CD4-positive, alpha-beta T cell treated with Interleukin-4 for 1 hour (primary cell): ENCODE measurements at places on chromosomes 5 and 9.

- DNase-seq, result no peak
These were observed 42.4 kb upstream of the NR4A3 start for GRCh38 chr9:99779277-99779676.

DNA sequence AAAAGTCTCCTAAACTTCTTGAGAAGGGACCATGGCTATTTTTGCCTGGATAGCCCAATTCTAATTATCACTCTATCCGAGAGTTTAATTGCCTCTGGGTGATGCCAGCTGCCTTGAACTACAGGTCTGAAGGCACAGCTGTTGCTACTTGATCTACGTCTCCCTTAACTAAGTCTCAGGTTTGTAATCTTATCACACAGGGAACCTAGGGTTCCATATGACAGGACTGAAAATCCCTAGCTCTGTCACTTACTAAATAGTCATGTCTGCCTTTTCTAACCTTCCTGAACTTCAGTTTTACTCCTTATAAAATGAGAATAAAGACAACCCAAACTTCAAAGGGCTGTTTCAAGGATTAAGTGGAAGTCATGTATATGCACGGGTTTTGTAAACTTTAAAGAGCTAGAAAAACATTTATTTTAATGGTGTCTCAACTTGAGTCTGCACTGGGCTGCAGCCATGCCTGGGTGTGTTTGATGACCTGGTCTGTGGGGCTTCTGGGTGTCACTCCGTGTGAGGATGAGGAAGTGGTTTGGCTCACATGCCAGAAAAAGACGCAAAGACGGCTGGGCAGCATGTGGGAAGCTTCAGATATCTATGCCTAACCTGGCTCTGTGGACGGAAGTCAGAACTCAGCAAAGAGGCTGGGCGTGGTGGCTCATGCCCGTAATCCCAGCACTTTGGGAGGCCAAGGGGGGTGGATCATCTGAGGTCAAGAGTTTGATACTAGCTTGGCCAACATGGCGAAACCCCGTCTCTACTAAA lies 129.3 kb upstream of the SLC44A1 start:
- DNase-seq, result peak; percentile 32

DNA sequence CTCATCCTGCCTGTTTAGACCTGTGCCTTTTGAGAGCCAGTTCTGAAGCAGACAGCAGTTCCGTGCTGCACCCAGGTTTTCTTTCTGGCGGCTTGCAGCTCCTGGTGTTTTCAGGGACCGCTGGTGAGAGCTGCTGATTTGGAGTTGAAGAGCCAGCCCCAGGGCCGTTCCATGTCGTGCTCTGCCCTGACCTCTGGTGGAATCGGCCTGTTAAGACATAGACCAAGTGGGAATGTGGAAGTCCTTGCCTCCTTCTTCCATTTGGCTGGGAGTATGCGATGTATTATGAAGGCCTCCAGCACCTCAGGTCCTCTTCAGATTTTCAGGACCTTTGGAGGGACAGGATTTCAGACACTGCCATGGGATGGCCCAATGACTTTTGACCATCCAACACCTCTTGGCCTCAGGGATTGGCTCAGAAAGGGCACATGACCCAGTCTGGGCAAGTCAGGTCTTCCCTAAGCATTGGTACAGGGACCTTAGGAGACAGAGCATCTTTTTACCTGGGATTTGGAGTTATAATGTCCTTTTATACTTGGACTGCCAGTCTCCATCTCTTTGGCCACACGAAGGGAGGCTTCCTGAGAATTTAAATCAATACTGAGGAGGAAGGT lies 136.1 kb upstream of the CLINT1 start:
- DNase-seq, result peak; percentile 37

GRCh38 chr9:108186642-108187395 lies 669.0 kb downstream of the ACTL7B start:
- no peak for DNase-seq

DNA sequence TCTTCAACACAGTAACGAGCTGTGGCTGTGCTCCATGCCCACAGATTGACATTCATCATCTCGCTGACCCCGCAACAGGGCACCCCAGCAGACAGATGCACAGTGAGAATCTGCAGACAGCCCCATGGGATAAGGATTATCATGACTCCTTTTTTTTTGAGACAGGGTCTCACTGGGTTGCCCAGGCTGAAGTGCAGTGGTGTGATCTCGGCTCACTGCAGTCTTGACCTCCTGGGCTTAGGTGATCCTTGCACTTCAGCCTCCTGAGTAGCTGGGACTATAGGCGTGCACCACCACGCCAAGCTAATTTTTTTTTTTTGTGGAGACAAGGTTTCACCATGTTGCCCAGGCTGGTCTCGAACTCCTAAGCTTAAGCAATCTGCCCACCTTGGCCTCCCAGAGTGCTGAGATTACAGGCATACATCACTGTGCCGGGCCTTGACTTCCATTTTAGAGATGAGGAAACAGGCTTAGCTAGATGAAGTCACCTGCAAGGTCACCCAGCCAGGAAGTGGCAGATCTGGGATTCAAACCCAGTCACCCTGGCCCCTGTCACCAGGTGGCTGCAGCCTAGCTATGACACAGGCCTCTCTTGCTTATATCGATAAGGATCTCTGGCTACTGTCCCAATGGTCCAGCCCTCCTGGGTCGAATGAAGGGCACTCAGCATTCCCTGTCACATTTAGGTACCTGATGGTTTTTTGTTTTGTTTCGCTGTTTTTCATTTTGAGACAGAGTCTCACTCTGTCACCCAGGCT lies 5.1 kb downstream of the AIF1L start:
- no peak for DNase-seq

DNA sequence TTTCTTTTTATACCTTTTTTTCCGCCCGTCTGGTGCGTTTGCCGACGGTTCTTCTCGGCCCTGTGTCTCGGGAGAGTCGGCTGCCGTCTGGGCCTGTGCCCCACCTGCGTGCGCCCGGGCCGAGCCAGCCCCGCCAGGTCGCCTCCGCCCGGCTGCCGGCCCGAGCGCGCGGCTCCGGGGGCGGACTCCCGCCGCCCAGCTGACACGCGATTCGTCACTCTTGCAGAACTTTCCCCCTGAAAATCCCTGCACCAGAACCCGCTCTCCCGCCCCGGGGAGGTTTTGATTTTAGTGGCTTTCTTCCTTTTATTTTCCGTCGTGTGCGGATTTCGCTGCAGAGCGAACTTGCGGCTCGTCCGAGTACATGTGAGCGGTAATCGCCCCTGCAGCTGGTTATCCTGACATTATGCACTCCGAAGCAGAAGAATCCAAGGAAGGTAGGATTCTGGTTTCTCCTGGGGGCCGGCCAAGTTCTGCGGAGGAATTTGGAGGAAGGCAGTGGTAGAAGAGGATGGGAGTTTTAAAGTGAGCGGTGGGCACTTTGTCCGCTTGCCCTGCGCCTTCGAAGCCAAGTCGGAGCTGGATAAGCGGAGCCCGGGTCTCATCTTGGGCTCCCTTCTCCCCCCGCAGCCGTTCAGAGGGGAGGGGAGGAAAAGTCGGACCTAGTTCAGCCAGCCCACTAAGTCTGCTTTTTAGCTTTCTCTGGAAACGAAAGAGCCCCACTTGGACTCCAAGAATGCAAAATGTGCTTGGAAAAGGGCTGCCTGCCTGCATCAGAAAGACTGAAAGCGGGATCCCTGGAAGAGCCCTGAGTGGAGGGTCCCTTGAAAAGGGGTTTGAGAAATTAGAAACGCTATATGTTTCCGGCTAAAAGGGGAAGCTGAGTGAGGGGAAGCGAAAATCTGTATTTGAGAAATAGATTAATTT lies at the start of gene TNFAIP8:
TSS of gene TNFAIP8 (plus strand) at position 335 of the 927 bp plus-strand sequence. CDS start at position 407, 72 bp downstream.
- DNase-seq, result peak; percentile 59
